NCI-H524 treated with DMSO at 0.1 percent for 48 hours (cell line): ENCODE measurements at places on chromosomes 4 and X.

GRCh38 chr4:74522251-74522991 lies 77.5 kb downstream of the AREG start:
- DNase-seq: no peak

- DNase-seq: no peak
These were observed 95.6 kb upstream of the WDR17 start for GRCh38 chr4:175970072-175970471.

DNA sequence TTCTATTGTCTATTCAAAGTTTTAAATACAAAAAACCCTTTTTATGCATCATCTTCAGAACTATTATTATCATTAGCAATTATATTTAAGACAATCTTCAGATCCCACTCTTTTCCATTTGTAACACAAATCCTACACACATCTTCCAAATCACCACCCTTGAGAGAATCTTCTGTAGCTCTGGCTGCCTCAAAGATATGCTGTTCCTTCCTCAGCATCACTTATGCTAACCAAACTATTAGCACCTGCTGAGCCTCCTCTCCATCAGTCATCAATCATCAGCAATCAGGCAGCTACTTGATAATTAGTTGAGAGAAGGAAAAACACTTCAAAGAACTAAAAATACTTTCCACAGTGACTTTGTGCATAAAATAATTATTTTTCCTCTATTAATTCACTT lies 1082.2 kb downstream of the C4orf33 start:
- no peak for DNase-seq

GRCh38 chr4:88457307-88458103 lies 586 bp downstream of the HERC5 start:
- DNase-seq: no peak

DNA sequence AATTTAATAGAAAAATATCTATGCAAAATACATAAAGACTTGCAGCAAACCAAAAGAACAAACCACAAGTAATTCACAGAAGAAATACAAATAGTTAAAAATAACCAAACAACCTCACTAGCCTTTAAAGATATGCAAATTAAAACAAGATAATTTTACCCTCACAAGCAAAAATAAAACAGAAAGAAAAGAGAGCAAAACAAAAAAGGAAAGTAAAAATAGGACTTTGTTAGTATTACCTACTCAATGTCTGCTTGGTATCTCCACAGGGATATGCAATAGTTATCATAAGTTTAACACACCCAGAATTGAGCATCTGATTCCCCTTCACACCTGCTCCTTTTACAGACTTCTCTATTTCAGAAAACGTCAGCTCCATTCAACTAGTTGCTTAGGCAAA lies 737.5 kb upstream of the MAGEB2 start:
- DNase-seq: no peak

GRCh38 chr4:76458825-76459224 lies 23.8 kb downstream of the SHROOM3 start:
- DNase-seq: no peak

DNA sequence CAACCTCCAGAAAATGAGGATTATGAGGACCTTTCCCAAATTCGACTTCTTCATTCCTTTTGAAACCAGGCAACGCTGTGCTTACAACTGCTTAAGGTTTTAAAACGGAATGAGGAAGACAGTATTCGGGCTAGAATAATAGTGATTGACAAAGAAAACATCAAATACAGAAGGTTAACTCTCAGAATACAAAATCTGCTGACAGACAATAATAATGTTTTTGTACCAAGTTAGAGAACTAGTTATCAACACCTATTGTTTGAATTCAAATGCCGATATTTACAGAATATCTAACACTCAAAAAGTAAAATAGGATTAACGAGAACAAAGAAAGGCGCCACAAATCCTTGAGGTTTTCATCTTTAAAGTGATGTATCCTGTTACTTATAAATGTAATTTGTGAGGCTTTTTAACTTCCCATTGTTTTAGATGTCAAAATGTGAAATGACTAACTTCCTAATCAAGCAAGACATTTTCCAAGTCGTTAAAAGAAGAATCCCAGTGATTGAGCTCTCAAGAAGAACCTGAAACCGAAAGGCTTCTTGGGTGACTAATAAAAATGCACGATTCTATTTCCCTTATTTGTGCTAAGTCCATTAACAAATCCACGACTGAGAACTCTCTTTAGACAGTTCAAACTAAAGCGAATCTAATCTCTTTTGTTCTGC lies 118.3 kb downstream of the SORBS2 start:
- DNase-seq: no peak

DNA sequence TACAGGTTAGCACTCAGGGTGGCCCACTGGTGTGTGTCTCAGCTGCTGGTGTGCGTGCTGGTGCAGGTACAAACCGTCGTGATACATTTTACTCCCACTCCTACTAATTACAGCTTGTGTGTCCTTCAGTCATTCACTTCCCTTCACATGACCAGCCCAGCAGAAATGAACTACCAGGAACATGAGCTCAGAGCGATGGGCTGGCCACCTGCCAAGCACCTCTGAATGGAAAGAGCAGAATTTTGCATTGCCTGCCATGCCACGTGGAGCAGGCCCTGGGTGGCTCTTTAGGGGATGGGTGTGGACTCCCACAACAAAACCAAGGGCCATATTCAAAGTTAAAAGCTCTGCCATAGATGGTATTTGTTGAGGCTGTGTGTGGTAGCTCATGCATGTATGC lies 58.9 kb upstream of the PGM2 start:
- no peak for DNase-seq

DNA sequence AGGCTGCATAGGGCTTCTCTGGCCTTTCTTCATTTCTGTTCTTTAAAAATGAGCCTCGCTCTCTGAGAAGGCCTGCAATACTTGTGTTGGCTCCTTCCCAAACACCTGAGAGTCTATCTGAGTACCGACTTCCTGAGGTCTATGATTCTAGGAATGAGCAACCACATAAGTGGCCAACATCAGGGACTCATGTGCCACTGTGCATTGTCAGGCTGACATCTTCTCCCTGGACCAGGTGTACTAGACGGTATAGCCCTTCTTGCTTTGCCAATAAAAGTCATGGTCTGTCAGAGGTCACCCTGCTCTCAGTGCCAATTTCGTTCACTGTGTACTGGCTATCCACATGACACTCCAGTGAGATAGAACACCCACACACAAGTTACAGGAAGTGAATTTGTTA lies 67.4 kb upstream of the EPHA5 start:
- no peak for DNase-seq

GRCh38 chr4:175639346-175639745 lies 172.7 kb downstream of the GPM6A start:
- DNase-seq: no peak

- no peak for DNase-seq
These were observed 497.6 kb downstream of the PRR32 start for GRCh38 chrX:127317159-127317558.

DNA sequence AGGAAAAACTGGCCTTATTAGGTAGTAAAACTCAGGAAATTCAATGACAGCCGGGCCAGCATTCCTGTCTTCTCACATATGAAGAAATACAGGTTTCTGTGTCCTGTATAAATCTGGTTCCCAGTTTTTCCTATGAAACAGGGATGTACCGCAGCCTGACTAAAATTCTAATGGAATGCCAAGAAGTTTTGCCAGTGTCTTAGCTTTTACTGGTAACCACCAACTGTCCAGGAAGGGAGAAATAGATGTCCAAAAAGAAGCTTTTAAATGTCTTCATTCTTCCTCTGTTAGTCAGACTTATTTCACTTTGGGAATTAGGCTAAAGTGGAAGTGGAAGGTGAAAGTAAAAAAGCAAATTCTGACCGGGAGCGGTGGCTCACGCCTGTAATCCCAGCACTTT lies 108.0 kb upstream of the TBL1X start:
- no peak for DNase-seq

GRCh38 chr4:88734403-88734949 lies 36.8 kb upstream of the NAP1L5 start:
- DNase-seq: no peak
